ENCODE measurements at places on chromosomes 2 and 18.

GRCh38 chr2:133802409-133803039 lies 234.3 kb upstream of the NCKAP5 start:
- no peak for DNase-seq

DNA sequence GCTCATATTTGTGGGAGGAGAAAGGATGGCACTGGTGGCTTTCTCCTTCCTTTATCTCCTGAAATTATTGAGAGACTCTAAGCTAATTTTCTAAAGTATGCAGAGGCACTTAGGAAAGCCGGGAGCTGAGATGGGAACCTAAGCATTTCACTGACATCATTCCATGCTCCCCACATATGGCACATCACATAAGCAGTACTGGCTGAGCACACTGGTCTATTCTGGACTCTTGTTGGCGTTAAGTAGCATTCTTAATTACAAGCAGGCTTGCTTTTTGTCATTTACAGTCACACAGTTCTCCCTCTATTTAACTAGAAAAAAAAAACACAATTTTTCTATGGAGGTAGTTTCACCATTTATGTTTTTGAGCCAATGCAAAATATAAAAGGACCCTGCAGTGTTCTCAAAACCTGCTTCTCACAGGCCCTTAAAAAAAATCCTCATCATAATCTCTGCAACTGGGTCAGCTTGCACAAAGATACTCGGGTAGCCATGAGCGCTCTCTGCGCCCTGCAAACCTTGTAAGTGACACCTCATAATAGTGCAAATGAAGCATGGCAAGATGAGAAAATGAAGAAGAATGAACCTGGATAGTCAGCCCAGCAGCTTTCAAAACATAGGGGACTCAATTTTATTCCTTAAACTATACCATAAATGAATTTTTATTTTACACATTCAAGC lies 688.6 kb downstream of the NRXN1 start:
- no peak for DNase-seq

DNA sequence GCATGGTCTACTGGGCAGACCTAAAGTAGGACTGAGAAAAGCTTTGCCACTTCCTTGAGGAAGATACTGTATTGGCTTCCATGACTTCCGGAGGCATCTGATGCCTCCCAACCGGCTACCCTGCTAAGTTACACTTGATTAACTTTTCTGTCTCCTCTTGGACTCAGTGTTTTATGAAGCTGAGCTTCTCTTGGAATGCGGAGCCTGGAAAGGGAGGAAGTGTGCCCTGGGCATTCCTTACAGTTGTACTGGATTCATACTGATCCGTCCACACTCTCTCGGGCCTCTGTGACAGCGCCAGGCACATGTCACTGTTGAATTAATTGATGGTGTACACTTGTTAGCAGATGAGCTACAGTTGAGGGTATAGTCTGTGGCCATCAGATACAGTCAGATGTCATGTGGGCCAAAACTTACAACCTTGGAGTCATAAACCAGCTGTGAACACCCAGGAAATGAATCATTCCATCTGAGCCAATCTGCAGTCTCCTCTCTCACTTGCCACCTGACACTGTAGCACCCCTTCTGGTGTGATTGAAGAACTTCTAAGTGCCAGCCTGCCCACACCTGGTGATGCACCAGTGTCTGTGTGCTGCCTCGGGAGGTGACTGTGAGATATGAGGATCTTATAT lies 122.5 kb downstream of the FHOD3 start:
- peak; percentile 55 for DNase-seq

GRCh38 chr2:206718296-206718695 lies at the start of gene DYTN:
DYTN (minus strand) TSS chr2:206718396; CDS start chr2:206718279, 117 bp downstream.
- DNase-seq: no peak

DNA sequence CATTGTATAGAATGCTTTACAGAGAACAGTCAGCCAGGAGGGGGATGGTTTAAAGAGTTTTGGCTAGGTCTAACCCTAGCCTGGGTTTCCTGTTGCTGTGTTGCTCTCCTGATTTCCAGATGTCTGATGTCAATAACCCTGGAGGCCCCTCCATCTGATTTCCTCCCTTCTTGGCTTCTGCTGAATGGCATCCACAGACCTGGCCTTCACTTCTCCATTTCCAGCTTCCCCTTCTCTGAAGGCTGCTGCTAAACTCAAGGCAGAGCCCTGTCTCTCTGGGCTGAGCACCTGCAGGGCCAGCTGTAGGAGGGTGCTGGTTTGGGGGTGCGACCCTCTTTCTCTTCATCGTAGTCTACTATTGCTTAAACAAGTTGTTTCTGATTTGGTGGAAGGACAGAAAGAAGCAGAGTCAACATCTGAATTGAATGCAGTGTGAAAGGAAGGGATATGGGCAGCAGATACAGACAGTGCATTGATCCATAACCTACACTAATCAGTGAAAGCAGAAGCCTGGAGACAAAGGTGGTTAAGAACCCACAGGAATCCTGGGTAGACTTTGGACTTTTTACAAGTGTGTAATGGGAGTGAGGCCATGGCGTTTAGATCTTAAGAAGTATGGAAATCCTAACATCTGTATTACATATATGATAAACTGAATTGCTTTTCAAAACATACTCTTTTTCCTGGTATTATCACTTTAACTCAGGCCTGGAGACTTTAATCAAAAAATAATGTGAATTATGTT lies 153.6 kb downstream of the HRH4 start:
- DNase-seq: no peak

DNA sequence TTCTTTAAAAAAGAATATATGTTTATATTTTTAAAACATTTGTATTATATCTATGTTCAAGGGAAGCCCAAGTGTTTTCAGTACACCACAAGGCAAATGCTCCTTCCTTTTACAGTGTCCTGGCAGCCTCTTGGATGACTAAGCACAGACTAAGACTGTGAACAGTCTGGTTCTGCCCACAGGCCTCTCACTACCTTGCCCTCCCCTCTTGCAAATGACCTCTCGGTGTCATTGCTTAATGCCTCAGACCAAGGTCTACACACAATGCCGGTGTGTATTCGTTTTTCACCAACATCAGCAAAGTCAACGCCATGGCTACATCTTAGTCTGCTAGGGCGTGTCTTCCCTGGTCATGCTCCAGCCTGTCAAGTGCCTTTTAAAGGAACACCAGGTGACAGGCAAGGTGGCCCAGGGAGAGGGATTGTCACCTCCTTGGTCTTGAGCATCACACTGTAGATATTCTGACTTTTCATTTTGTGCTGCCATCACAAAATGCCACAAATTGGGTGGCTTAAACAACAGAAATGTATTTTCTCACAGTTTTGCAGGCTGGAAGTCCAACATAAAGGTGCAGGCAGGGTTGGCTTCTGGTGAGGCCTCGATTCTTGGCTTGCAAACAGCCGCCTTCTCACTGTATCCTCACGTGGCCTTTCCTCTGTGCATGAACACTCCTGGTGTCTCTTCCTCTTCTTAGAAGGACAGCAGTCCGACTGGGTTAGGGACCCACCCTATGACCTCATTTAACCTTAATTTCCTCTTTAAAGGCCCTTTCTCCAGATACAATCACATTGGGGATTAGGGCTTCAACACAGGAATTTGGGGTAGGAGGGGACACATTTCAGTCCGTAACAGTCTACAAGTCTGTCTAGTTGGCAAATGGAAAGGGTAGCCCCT lies 266.5 kb downstream of the KLHL29 start:
- DNase-seq: no peak

Measured in muscle of leg (tissue), 16 donors.